ENCODE measurements at places on chromosomes 13 and 19.
A peak's percentile ranks its signal among the peaks of the same experiment; 100 is the strongest.

GRCh38 chr19:6011206-6011605, 33.3 kb upstream of the RANBP3 start:
- DNase-seq = no peak

DNA sequence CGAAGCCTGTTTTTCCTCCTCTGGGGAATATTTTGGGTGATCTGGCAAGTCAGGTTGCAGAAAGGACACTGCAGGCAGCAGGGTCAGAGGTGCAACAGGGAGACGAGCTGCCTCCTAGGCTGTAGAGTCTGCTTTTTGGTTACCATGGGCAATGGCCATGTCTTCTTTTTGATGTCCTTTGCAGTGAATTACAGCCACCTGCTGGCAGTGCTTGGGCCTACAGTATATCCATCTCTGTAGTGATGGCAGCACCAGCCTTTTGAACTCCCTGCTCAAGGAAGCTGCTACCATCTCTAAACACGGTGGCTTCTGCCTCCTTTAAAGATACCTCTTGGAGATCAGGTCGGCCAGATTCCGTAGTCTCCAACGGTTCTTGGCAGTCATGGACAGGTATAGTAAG, 73.9 kb downstream of the WTIP start:
- DNase-seq = peak; percentile 15

DNA sequence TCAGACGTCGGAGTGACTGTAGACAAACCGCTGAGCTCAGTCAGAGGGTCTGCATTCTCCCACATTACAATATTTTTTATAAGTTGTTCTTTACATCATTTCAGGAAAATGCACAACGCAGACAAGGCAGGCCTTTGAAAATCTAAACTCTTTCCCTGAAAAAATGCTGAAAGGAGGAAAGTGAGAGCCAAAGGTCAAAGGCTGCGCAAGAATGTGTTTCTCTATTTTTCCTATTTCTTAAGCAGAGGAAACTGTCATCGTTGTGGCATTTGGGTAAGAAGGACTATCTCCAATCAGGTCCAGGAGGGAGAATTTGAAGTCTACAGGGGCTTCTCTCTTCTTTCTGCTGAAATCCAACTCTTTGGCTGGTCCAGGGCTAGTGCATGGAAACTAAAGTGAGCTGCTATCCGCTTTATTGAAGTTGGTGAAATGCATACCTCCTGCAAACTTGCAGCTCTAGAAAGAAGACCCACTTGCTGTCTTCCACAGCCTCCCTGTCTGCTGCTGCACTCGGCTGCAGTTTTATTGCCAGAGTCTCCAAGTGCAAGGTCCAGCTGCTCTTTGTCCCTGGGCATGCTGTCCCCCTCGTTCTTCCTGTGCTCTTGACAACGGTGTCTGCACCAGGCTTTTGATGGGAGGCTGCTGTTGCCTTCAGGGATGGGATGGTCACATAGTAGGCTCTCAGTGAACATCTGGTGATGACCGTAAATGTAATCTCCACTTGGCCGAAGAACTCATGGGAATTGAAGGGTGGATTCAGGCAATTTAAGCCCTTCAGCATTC, 31.2 kb downstream of the ZNF536 start:
- DNase-seq = no peak

GRCh38 chr13:75764251-75764925, 128.3 kb downstream of the LMO7 start:
- no peak for DNase-seq

GRCh38 chr13:79227418-79227817, 178.6 kb downstream of the RBM26 start:
- no peak for DNase-seq

DNA sequence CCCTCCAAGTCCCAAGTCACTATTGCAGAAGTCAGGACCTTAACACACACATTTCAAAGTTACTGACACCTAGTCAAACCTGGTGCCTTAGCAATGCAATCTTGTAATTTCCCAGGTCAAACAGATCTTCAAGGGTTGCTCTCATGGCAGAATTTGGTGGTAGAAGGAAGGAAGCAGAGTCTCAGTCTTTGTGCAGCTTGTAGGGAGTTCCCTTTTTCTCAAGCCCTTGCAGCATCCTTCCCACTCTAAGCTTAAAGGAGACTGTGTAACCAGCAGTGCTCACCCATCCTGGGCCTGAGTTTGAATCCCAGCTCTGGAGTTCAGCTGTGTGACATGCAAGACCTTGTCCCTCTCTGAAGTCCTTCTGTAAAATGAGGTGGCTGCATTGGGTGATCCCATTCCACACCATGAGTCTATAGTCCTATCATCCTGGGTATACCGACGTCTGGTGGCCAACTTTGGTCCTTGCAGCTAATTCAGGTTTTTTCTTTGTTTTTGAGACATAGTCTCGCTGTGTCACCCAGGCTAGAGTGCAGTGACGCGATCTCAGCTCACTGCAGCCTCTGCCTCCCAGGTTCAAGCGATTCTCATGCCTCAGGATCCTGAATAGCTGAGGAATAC, 9.8 kb downstream of the SIGLEC10 start:
- peak; percentile 53 for DNase-seq

DNA sequence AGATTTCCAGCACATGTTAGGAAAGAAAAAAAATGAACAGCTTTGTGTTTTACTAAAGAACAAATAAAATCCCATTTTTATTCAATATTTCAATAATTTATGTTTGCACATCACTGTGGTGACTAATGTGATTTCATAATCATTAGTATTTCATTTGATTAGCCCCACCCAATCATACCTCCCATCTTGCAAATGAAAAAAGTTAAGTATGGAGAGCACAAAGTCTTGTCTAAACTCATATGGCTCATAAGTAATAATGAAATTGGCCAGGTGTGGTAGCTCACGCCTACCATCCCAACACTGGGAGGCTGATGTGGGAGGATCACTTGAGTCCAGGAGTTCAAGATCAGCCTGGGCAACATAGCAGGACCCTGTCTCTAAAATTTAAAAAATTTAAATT, 3.8 kb downstream of the ZNF490 start:
- no peak for DNase-seq

GRCh38 chr19:49042177-49042576, 1.5 kb upstream of the CGB5 start:
- DNase-seq = no peak

DNA sequence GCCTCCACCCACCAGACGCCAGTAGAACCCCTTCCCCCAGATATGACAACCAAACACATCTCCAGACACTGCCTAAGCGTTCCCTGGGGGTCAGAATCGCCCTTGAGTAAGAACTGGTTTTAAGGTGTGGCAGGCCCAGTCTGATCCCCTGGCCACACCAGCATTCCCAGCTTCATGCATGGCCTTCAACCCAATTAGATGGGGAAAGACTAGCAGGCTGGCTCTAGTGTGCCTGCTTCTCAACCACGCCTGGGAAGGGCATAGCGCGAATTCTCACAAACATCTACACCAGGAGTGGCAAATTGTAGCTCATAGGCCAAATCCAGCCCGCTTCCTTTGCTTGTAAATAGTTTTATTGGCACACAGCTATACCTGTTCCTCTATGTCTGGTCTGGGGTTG, 13.6 kb downstream of the HAUS8 start:
- no peak for DNase-seq

DNA sequence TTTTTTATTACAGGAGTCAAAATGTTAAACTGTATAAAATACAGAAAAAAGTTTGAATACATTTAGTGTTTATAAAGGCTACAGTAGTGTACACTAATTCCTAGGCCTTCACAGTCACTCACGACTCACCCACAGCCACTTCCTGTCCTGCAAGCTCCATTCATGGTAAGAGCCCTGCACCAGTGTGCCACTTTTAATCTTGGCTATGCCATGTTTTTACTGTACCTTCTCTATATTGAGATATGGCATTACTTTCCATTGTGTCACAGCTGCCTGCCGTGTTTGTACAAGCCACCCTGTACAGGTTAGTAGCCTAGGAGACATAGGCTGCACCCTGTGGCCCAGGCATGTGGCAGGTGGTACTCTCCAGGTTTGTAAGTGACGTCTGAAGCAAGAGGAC, 32.1 kb downstream of the C1QTNF9 start:
- DNase-seq = no peak

GRCh38 chr19:57192993-57193392, 1.7 kb downstream of the ZNF264 start:
- DNase-seq = no peak

DNA sequence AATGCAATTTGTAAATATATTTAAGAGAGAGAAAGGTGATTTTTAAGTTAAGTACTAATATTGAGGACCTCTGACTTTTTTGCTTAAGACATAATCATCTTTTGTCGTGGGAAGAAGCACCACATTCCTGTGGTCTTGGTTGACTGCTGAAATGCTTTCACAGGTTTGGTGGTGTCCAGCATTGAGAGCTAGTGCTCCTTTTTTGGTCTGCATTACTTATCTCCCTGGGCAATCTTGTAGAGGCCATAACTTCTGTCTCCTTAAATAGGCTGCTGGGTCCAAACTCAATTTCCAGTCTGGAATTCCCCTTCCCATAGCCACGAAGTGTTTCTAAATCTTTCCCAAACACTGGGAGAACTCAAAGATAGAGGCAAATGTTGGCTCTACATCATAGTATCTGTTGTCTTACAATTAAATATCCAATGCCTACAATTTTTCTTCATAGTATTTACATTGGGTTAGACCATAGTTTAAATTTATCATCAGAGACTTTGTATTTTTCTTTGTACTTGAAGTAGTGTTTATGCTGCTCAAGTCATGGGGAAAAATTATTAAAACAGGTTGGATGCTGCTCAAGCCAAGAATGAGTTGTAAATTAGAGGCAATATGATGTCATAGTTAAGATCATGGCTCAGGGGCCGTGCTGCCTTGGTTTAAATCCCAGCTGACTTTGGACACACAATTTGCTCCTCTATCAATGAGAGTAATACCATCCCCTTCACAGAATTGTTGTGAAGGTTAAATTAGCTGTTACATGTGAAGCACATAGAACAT, 105.6 kb downstream of the POSTN start:
- no peak for DNase-seq

DNA sequence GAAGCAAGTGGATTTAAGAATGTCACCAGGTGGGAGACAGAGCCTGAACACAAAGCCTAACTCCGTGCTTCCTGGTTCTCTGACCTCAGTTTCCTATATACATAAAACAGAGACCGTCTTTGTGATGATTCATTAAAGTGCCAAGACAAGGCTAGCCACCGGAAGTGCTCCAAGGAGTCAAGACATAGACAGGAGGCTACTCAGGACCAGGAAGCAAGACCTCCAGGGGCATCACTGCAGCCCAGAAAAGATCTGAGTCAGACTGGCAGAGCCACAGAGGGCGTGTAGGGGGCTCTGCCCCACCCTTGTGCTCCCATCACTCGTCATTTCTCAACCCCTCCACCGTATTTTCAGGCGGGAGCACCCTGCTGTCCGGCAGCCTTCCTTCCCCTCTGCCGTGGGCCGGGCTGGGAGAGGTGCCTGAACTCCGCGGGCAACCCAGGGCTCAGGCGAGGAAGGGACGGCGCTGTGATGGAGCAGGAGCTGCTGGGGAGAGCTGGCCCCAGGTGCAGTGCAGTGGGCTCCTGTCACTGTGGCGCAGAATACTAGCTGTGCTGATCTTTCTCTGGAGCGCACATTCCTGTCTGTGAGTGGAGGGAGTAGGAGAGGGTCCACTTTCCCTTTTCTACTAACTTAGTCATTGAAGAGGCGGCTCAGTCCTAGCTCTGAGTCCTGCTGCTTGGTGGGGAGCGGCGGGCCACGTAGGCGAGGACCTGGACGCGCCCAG, 134.7 kb upstream of the GPR12 start:
- no peak for DNase-seq

DNA sequence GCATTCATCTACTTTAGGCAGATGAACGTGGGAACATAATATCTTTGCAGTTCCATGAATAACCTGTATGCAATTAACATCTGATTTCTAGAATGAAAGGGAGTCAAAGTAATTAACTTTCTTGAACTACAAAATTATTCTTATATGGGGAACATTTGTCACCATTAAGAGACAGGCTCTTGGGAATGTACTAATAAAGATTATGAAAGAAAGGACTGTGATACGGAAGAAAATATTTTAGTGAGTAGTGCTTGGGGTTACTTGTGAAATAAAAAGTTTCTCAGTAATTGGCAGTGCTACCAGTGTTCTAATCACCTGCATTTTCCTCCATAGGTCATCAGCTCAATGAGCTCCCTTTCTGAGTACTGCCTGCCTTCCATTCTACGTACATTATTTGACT, 85.4 kb downstream of the FRY start:
- no peak for DNase-seq

DNA sequence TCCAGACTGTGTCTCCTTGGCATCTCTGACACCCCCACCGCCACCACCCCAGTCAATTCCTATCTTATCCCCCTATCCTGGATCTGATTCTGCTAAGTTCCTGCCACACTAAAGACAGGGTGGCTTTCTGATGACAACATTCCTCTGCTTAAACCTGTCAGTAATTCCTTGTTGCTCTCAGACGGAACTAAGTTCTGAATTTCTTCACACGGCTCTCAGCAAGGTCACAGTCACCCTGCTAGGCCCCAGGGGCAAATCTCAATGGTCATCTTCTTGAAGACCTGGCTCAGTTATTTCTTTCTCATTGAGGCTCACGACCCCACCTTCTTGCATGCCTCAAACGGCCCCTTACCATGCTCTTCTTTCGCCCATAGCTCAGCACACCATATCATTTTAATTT, 7.6 kb downstream of the ALOX5AP start:
- no peak for DNase-seq

- no peak for DNase-seq
Observed at GRCh38 chr19:27993619-27994570, 1219.1 kb downstream of the UQCRFS1 start.

DNA sequence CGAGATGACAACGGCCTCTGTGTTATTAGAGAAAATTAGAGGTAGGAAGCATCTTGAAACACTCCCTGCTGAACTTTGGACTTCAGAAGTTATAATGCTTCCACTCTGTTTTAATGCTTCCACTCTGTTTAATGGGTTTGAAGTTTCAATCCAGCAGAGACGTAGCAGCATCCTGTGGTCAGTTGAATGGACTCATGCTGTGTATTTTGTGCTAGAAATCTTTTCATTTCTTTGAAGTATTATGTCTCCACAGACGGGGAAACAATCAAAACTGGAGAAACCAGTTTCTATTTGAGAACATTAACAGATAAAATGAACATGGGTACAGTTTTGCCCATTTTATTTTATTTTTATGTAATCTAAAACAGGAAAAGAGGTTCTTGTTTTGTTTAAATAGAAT, 1736.2 kb downstream of the SLITRK5 start:
- no peak for DNase-seq

DNA sequence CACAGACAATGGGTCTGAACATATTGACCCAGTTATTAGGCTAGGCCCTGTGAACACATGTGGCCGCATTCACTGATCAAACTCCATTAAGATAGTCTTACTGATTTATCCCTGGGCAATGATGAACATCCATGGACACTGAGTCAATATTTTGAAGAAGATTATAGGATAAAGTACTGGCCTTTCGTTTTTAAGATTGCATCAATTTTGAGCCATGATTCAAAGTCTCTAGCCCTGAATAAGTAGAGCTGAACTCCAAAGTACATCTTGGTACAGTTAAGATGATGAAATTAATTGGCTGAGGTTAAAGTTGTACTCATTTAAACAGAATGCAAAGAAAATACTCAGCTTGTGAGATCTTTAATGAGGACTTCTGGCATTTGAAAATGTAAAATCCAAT, 1581.9 kb downstream of the EFNB2 start:
- no peak for DNase-seq

GRCh38 chr19:17473041-17473440, 2.7 kb downstream of the SLC27A1 start:
- DNase-seq = peak; percentile 51
